ENCODE measurements at places on chromosomes 3 and 15. TPM values are rescaled to one million over a fixed set of nuclear protein-coding genes. Genes with fewer than 3 reads are reported as not detected.

DNA sequence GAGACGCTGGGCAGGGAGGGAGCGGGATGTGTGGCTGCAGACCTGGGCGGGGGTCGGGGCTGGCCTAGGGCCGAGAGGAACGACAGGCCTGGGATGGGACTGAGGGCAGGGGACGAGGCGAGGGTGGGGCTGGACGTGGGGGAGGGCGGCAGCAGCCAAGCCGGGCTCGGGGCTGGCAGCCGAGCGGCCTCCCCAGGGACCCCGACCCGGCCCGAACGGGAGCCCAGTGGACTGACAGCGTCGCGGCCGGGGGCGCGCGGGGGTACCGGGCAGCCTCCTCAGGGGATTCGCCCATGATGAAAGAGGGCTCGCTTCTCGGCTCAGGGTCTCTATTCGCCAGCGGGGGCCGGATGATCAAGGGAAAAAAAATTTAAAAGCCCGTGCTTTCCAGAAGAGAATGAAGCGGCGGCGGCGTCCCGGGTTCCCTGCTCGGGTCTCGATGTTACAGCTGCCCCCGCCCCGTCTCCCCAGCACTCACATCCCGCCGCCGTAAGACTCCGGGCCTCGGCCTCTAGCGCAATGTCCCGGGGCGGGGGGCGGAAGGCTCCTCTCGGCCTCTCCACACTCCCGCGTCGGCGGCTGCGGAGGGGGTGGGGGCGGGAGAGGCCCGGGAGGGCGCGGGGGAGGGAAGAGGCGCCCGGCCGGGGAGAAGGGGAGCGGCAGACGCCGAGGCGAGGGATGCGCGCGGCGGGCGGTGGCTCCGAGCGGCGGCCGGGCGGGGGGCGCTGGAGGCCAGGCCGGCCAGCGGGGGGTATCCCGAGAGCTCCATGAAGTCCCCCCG lies 4.3 kb downstream of the PTH1R start:
- peaks cover 43% of the 10 kb centered on the region for H3K27me3 ChIP-seq
- H3K27ac ChIP-seq: peak overlapping the region; percentile 19
- H3K36me3 ChIP-seq: no peaks in the 10 kb centered on the region
- peaks cover 7% of the 10 kb centered on the region for H3K4me1 ChIP-seq

DUOX1 gene
- total RNA-seq: 0.45 TPM

GRCh38 chr15:59611276-59612260 lies at the start of gene GCNT3:
GCNT3 (plus strand) TSS chr15:59611783; CDS start chr15:59618239, 6,456 bp downstream.
- H3K36me3 ChIP-seq: no peaks in the 10 kb centered on the region
- peak; percentile 74 for DNase-seq
- H3K4me3 ChIP-seq: peak within 1 kb of the TSS; percentile 38
- no peaks in the 10 kb centered on the region for H3K27me3 ChIP-seq
- no peaks in the 10 kb centered on the region for H3K4me1 ChIP-seq

PIERCE2 gene
- 5.8 TPM for total RNA-seq

CAMK2N2 gene
- 0.19 TPM for total RNA-seq

GRCh38 chr15:29612701-29613100 lies 209.6 kb downstream of the TJP1 start:
- H3K4me1 ChIP-seq: no peaks in the 10 kb centered on the region
- no peak overlapping the region for H3K4me3 ChIP-seq
- no peak for DNase-seq
- no peaks in the 10 kb centered on the region for H3K27me3 ChIP-seq
- no peaks in the 10 kb centered on the region for H3K36me3 ChIP-seq

GRCh38 chr15:80325206-80325605 lies 73.2 kb upstream of the CTXND1 start:
- H3K36me3 ChIP-seq: no peaks in the 10 kb centered on the region
- no peak overlapping the region for H3K4me3 ChIP-seq
- no peak for DNase-seq
- no peaks in the 10 kb centered on the region for H3K4me1 ChIP-seq

GRCh38 chr3:159645874-159646273 lies 342.8 kb upstream of the IL12A start:
- no peaks in the 10 kb centered on the region for H3K4me1 ChIP-seq
- H3K4me3 ChIP-seq: no peak overlapping the region
- H3K27me3 ChIP-seq: no peaks in the 10 kb centered on the region
- H3K27ac ChIP-seq: no peak overlapping the region

DNA sequence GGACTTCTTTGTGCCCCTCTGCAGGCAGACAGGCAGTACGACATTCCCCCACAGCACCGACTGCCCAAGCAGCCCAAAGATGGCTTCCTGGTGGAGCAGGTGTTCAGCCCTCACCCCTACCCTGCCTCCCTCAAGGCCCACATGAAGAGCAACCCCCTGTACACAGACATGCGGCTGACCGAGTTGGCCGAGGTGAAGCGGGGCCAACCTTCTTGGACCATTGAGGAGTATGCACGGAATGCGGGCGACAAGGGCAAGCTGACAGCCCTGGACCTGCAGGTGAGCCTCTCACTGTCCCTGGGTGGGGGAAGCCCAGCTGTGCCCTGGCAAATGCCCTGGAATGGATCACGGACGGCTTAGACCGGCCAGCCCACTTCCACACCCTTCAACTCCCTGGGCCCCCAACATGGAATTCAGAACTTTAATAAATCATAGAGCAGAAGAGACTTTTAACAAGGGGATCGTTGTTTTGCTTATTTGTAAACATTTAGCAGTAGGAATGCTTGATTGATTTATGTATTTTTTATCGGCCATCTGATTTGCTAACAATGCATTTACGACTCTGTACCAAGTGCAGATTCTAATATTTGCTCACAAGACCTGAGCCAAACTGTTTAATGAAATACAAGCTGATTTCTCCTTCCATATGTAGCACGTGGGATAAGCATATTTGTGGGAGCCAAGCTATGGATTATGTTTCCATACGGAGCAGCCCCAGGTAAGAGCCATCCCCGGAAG lies 31.1 kb downstream of the MINAR1 start:
- no peak overlapping the region for H3K27ac ChIP-seq
- no peak for DNase-seq
- H3K36me3 ChIP-seq: no peaks in the 10 kb centered on the region
- H3K27me3 ChIP-seq: no peaks in the 10 kb centered on the region

HCN4 gene
- 0.10 TPM for total RNA-seq

GRCh38 chr3:12741209-12741608 lies 17.9 kb downstream of the TMEM40 start:
- no peak overlapping the region for H3K4me3 ChIP-seq
- no peak for DNase-seq
- H3K36me3 ChIP-seq: no peaks in the 10 kb centered on the region
- H3K27ac ChIP-seq: no peak overlapping the region
- H3K27me3 ChIP-seq: no peaks in the 10 kb centered on the region
- no peaks in the 10 kb centered on the region for H3K4me1 ChIP-seq

DISP2 gene
- 16.3 TPM for total RNA-seq

NUDT16 gene
- 39.4 TPM for total RNA-seq

GUCA1C gene
- not detected for total RNA-seq

C2CD4A gene
- total RNA-seq: 2.4 TPM

DNA sequence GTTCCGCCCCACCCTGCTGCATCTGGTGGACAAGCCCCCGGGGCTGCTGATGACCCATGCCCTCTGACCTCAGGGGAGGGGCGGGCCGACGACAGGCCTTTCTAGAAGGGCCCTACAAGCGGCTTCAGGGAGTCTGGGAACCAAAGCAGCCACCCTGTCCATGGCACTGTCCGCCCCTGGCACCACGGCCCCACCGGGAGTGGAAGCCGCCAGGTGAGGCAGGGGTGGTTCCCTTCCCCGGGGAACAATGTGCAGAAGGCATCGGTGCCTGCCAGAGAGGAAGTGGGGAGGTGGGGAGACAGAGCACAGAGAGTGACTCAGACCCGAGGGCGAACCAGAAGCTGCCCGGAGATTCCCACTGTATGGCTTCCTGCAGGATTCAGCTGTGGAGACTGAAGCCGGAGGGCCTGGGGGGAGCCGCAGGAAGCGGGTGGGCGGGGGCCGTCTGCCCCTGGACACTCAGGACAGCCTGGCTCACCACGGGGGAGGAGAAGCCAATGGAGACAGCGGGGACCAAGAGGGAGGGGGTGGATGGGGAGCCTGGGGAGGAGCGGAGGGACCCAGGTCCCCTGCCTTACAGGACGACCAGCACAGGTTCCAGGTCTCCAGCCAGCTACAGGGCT lies 134.0 kb downstream of the TPRA1 start:
- no peaks in the 10 kb centered on the region for H3K36me3 ChIP-seq
- no peak for DNase-seq
- peak overlapping the region; percentile 13 for H3K4me3 ChIP-seq
- peaks cover 17% of the 10 kb centered on the region for H3K27me3 ChIP-seq
- H3K27ac ChIP-seq: no peak overlapping the region

CASR gene
- 0.22 TPM for total RNA-seq

SLC51A gene
- 65.1 TPM for total RNA-seq

DNA sequence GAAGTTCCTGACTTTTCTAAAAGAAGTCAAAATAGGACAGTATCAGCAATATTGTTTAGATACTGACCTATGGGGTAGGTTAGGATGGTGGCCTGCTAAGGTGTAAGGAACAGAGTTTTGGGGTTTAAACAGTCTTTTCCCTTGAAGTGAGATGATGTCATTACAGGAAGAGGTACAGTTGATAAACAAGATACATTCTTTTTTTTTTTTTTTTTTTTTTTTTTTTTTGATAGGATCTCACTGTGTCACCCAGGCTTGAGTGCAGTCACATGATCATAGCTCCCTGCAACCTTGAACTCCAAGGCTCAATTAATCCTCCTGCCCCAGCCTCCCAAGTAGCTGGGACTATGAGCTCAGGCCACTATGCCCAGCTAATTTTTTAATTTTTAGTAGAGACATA lies 33.3 kb downstream of the SLC25A36 start:
- H3K27ac ChIP-seq: no peak overlapping the region
- H3K27me3 ChIP-seq: no peaks in the 10 kb centered on the region
- DNase-seq: no peak

CGNL1 gene
- 4.7 TPM for total RNA-seq

DNA sequence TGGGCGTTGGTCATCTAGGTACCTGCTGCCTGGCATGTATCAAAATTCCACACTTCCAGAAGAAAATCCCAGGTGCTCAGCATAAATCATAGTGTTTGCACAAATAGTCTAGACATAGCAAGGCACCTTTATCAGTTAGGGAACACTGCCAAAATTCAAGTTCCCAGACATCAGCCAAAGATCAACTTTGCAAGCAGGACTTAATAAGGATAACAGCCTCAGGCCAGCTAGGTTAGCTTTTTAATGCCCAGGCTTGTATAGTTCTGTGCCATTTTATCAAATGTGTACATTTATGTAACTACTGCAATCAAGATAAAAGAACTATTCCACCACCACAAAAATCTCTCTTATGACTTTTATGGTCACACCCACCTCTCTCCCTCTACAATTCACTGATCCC lies 30.7 kb downstream of the DZIP3 start:
- DNase-seq: no peak
- H3K4me3 ChIP-seq: no peak overlapping the region
- no peaks in the 10 kb centered on the region for H3K4me1 ChIP-seq
- no peak overlapping the region for H3K27ac ChIP-seq
- H3K36me3 ChIP-seq: no peaks in the 10 kb centered on the region

GRCh38 chr3:12990306-12990705 lies 82.9 kb downstream of the IQSEC1 start:
- no peak overlapping the region for H3K27ac ChIP-seq
- H3K4me1 ChIP-seq: no peaks in the 10 kb centered on the region
- H3K36me3 ChIP-seq: no peaks in the 10 kb centered on the region
- no peak for DNase-seq
- no peaks in the 10 kb centered on the region for H3K27me3 ChIP-seq

GRCh38 chr15:80776420-80777045 lies 2.6 kb upstream of the CEMIP start:
- H3K4me3 ChIP-seq: no peak overlapping the region
- no peaks in the 10 kb centered on the region for H3K36me3 ChIP-seq

- H3K36me3 ChIP-seq: no peaks in the 10 kb centered on the region
- no peak overlapping the region for H3K4me3 ChIP-seq
- H3K27me3 ChIP-seq: no peaks in the 10 kb centered on the region
- no peak for DNase-seq
These were observed 588.7 kb upstream of the CBLB start for GRCh38 chr3:106457281-106458180.

GRCh38 chr3:53192608-53193007 lies 31.6 kb downstream of the PRKCD start:
- no peak overlapping the region for H3K27ac ChIP-seq
- no peak for DNase-seq
- no peaks in the 10 kb centered on the region for H3K36me3 ChIP-seq
- no peaks in the 10 kb centered on the region for H3K27me3 ChIP-seq

DNA sequence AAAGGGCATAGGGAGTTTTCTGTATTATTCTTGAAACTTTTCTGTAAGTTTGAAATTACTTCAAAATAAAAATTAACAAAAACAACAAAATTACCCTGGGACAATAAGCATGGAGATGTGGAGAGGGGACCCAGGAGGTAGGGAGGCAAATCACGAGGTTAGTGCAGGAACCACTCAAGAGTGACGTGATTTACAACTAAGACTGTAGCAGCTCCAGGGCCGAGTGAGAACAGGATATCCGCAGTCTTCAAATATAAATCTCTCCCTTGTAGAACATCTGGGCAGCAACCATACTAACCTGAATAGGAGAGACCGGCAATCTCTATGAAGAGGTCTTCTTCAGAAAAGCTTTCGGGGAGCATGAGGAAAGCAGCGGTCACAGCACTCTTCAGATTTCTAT lies 17.3 kb downstream of the TAMM41 start:
- H3K4me1 ChIP-seq: no peaks in the 10 kb centered on the region
- peaks cover 15% of the 10 kb centered on the region for H3K36me3 ChIP-seq
- H3K27ac ChIP-seq: no peak overlapping the region
- no peaks in the 10 kb centered on the region for H3K27me3 ChIP-seq
- no peak for DNase-seq

PFKFB4 gene
- total RNA-seq: 8.1 TPM

ATP13A4 gene
- total RNA-seq: 11.0 TPM

TWF2 gene
- total RNA-seq: 44.2 TPM

DNA sequence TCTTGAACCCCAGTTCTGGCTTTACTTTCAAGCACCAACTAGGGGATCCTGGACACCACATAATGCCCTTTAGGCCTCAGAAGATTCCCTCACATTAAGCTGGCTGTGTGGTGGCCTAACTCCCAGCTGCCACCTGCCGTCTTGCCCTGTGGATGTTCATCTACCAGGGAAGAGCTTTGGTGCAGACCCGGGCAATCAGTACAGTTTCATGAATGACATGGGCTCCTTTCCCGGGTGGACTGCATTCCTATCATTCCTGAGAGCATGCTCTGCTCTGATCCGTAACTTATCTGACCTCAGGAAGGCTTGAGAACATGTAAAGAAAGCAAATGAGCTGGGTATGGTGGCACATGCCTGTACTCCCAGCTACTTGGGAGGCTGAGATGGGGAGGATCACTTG lies 50.0 kb upstream of the GSK3B start:
- no peak overlapping the region for H3K27ac ChIP-seq
- DNase-seq: no peak
- H3K4me1 ChIP-seq: peaks cover 6% of the 10 kb centered on the region
- no peaks in the 10 kb centered on the region for H3K36me3 ChIP-seq
- no peak overlapping the region for H3K4me3 ChIP-seq

GRCh38 chr3:117898722-117899522 lies 1135.7 kb downstream of the IGSF11 start:
- H3K36me3 ChIP-seq: no peaks in the 10 kb centered on the region
- no peaks in the 10 kb centered on the region for H3K4me1 ChIP-seq
- no peak overlapping the region for H3K4me3 ChIP-seq
- H3K27ac ChIP-seq: no peak overlapping the region
